ENCODE measurements at places on chromosomes 16 and 17.
A peak's percentile ranks its signal among the peaks of the same experiment; 100 is the strongest.

- no peak overlapping the region for H3K4me3 ChIP-seq
- H3K36me3 ChIP-seq: no peaks in the 10 kb centered on the region
- no peaks in the 10 kb centered on the region for H3K4me1 ChIP-seq
- DNase-seq: peak; percentile 36
Measured at GRCh38 chr17:63537991-63538692, 12.1 kb upstream of the DCAF7 start.

DNA sequence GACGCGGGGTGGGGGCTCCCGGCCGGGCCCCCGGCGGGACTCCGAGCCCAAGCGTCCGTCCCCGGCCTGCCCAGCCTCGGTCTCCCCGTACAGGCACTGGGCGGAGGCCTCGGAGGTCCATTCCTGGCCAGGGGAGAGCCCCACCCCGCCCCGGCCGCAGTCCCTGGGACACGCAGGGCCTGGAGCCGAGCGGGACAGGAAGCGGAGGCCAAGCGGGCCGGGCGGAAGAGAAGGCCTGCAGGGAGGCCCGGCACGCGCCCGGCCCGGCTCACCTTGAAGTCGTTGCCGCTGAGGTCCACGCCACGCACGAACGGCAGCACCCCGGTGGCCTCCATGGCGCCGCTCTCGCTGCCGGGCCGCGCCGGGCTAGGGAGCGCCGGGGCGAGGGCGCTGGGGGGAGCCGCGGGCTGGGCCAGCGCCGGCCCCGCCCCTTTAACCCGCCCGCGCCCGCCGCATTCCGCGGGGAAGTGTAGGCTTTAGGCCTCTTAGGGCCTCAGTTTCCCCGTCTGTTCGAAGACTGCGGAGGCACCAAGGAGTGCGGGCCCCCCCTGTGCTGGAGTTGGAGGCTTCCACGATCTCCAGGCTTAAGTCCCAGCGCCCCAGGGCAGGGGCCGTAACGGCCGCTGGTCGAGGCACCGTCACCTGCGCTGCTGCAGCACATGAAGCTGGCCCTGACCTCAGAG, at the start of gene FLII:
TSS of gene FLII (minus strand) at position 383 of the 683 bp plus-strand sequence. CDS start at position 335, 48 bp downstream.
- DNase-seq: peak; percentile 72
- peaks cover 10% of the 10 kb centered on the region for H3K36me3 ChIP-seq
- peaks cover 7% of the 10 kb centered on the region for H3K4me1 ChIP-seq
- H3K27ac ChIP-seq: peak within 1 kb of the TSS; percentile 95
- peak within 1 kb of the TSS; percentile 96 for H3K4me3 ChIP-seq

- no peaks in the 10 kb centered on the region for H3K27me3 ChIP-seq
- H3K4me1 ChIP-seq: no peaks in the 10 kb centered on the region
Measured at GRCh38 chr17:65154770-65155589, 17.8 kb downstream of the RGS9 start.

- no peak overlapping the region for H3K27ac ChIP-seq
- no peak for DNase-seq
- H3K4me3 ChIP-seq: no peak overlapping the region
- H3K36me3 ChIP-seq: no peaks in the 10 kb centered on the region
- H3K27me3 ChIP-seq: no peaks in the 10 kb centered on the region
- H3K4me1 ChIP-seq: no peaks in the 10 kb centered on the region
Measured at GRCh38 chr16:75909746-75910145, 183.5 kb upstream of the CPHXL start.

DNA sequence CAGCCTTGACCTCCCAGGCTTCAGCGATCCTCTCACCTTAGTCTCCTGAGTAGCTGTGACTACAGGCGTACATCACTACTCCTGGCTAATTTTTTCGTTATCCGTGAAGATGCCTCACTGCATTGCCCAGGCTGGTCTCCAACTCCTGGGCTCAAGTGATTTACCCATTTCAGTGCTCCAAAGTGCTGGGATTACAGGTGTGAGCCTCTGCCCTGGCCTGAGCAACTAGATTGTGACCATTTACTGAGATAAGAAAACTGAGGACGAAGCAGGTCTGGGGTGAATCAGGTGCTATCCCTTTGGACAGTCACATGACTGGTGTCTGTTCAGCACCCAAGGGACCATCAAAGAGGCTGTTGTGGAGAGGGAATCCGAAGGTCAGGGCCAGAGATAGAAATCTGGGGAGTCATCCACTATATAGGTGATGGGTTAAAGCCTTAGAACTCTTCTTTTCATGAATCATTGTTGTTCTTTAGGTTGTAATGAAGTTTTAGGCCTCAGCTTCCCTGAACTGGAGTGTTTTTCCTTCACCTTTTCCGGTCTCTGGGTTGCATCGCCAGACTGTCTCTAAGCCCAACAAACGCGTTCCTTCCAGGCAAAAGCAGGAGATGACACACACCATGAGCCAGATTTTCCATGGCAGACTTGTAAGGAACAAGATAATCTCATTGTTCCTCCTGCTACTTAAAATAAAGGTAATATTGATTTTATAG, 62.5 kb downstream of the FTO start:
- no peaks in the 10 kb centered on the region for H3K27me3 ChIP-seq
- no peaks in the 10 kb centered on the region for H3K36me3 ChIP-seq
- no peak for DNase-seq

DNA sequence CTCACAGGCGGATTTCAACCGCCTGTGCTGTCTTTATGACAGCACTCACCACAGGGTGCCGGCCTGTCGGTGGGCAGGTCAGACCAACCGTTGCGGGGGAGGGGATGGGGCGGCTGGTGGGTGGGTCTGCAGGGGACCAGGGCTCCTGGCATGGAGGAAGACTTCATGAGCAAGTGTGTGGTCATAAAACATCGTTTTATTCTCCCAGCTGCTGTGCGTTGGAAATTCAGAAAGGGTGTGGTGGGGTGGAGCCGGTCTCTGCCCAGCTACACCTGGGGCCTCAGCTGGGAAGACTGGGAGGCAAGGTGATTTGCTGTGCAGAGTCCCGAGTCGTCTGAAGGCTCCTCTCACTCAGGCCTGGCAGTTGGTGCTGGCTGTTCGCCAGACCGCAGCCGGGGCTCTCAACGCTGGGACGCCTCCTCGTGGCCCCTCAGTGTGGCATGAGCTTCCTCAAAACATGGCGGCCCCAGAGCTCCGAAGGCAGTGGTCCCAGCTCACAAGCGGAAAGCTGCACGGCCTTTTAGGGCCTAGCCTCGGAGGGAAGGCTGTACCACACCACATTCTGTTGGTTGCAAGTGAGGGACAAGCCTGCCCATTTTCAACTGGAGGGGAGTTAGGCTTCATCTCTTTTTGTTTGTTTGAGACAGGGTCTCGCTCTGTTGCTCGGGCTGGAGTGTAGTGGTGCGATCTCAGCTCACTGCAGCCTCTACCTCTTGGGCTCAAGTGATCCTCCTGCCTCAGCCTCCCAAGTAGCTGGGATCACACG, 45.8 kb upstream of the GSE1 start:
- H3K27ac ChIP-seq: peak overlapping the region; percentile 4
- no peaks in the 10 kb centered on the region for H3K27me3 ChIP-seq
- no peak overlapping the region for H3K4me3 ChIP-seq
- H3K36me3 ChIP-seq: no peaks in the 10 kb centered on the region
- H3K4me1 ChIP-seq: peaks cover 8% of the 10 kb centered on the region

DNA sequence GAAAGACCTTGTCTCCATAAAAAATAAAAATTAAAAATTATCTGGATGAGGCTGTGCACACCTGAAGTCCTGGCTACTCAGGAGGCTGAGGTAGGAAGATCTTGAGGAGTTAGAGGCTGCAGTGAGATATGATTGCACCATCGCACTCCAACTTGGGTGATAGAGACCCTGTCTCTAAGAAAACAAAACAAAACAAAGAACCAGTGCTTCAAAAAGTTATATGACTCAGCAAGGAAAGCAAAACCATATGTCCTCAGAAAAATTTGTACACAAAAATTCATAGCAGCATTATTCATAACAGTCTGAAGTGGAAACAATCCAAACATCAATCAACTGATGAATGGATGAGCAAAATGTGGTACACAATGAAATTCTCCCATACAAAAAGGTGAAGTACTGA, 48.9 kb downstream of the SLFN5 start:
- DNase-seq: no peak
- no peaks in the 10 kb centered on the region for H3K27me3 ChIP-seq
- no peak overlapping the region for H3K4me3 ChIP-seq
- no peaks in the 10 kb centered on the region for H3K36me3 ChIP-seq

- no peaks in the 10 kb centered on the region for H3K36me3 ChIP-seq
- no peak overlapping the region for H3K4me3 ChIP-seq
- H3K4me1 ChIP-seq: no peaks in the 10 kb centered on the region
- H3K27me3 ChIP-seq: no peaks in the 10 kb centered on the region
- H3K27ac ChIP-seq: no peak overlapping the region
Measured at GRCh38 chr16:17942067-17942466, 394.5 kb downstream of the NPIPA8 start.

DNA sequence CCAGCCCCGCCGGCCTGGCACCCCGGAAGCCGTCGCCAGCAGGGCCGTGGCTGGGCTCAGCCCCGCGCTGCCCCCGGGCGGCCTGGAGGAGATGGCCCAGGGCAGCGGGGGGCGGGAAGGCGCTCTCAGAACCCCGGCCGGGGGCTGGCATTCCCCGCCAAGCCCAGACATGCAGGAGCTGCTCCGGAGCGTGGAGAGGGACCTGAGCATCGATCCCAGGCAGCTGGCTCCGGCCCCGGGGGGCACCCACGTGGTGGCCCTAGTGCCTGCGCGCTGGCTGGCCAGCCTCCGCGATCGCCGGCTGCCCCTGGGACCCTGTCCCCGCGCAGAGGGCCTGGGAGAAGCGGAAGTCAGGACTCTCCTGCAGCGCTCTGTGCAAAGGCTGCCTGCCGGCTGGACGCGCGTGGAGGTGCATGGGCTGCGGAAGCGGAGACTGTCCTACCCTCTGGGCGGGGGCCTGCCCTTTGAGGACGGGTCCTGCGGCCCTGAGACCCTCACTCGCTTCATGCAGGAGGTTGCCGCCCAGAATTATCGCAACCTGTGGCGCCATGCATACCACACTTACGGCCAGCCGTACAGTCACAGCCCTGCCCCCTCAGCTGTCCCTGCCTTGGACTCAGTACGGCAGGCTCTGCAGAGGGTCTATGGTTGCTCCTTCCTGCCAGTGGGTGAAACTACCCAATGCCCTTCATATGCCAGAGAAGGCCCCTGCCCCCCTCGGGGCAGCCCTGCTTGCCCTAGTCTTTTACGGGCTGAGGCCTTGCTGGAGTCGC, 551 bp downstream of the WDR81 start:
- no peak for DNase-seq
- H3K4me1 ChIP-seq: peaks cover 4% of the 10 kb centered on the region
- no peaks in the 10 kb centered on the region for H3K27me3 ChIP-seq
- peak overlapping the region; percentile 70 for H3K4me3 ChIP-seq
- H3K27ac ChIP-seq: peak overlapping the region; percentile 8
- peaks cover 3% of the 10 kb centered on the region for H3K36me3 ChIP-seq

DNA sequence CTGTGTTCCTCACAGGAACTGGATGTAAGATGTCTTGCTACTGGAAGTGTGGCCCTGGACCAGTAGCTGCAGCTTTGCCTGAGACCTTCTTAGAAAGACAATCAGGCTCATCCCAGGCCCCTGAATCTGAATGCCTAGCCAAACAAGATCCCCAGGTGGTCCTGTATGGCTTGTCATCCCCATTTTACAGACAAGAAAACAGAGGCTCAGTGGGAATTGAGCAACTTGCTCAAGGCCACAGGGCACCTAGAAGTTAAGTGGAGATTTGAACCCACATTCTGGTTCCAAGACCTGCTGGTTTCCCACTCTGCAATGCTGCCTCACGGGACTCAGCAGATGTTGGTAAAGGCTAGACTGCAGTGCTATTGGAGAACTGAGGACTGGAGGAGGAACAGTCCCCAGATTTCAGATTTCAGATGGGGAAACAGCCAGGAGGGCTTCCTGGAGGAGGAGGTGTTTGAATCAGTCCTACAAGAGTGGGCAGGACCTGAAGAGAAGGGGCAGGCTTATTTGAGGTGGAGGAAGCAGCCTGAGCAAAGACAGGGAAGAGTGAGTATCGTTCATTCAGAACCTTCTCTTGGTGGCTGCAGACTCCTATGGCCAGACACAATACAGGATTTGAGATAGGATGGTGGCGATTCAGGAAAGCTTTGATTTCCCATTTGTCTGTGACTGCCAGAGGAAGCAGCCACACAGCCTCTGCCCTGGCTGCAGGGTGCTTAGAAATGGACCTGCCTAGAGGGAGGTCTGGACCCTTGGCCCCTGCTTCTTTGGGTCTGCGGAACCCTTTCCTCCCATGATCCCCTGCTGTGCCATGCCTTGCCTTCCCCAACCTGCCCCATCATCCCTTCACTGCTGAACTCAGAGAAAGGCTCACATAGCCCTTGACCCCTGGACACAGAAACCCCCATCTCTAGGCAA, 233.4 kb upstream of the NLRP1 start:
- H3K27ac ChIP-seq: no peak overlapping the region
- no peaks in the 10 kb centered on the region for H3K36me3 ChIP-seq
- H3K4me1 ChIP-seq: no peaks in the 10 kb centered on the region
- no peaks in the 10 kb centered on the region for H3K27me3 ChIP-seq

DNA sequence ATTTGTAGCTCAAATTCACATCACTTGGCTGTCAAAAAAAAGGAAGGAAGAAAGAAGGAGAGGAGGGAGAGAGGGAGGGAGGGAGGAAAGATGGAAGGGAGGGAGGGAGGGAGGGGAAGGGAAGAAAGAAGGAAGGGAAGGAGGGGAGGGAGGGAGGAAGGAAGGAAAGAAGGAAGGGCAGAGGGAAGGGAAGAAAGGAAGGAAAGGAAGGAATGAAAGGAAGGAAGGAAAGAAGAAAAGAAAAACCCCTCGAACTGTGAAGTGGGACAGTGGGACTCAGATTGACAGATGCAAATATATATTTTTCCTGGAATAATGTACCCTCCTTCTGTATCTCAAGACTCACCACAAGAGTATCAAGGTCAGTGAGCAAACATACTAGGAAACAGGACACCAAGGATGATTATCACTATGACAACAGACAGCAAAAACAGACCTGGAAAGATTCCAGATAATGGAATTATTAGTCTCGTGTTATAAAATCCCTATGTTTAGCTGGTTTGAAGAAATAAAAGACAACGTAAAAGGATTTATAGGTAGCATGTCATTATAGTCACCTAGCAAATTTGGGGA, 24.2 kb upstream of the ABCA3 start:
- H3K27ac ChIP-seq: no peak overlapping the region
- DNase-seq: peak; percentile 48
- no peak overlapping the region for H3K4me3 ChIP-seq
- H3K36me3 ChIP-seq: no peaks in the 10 kb centered on the region

DNA sequence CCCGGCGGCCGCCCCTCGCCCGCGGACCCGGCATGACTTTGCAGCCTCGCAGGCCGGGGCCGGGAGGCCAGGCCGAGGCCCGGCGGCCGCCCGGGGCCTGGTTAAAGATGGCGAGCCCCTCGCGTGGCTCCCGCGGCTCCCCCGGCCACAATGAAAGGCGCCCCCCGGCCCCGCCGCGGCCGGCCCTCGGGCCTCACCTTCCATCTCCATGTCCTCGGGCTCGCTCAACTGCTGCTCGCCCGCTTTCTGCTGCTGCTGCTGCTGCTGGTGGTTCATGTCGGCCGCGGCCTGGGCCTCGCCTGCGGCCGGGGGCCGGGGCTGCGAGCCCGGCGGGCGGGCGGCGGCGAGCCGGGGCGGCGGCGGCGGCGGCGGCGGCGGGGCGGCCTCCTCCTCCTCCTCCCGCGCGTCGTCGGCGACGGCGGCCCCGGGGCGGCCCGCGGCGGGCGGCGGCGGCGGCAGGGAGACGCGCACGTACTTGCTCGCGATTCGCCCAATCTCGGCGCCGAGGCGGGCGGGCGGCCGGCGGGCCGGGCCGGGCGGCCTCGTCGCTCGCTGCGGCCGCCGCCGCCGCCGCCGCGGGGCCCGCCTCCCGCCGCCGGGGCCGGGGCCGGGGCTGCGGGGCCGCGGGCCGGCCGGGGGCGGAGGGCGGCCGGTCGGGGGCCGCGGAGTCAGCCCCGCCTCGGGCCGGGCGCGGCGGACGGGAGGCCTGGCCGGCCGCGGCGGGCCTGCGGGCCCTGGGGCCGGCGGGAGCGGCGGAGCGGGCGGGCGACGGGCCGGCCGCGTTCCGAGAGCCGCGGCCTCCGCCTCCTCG, 491 bp downstream of the USP7 start:
- H3K27me3 ChIP-seq: no peaks in the 10 kb centered on the region
- peak overlapping the region; percentile 89 for H3K4me3 ChIP-seq
- peak overlapping the region; percentile 83 for H3K27ac ChIP-seq
- H3K36me3 ChIP-seq: no peaks in the 10 kb centered on the region
- H3K4me1 ChIP-seq: peaks cover 27% of the 10 kb centered on the region
